ENCODE measurements at places on chromosomes 2 and 18.
A peak's percentile ranks its signal among the peaks of the same experiment; 100 is the strongest.

DNA sequence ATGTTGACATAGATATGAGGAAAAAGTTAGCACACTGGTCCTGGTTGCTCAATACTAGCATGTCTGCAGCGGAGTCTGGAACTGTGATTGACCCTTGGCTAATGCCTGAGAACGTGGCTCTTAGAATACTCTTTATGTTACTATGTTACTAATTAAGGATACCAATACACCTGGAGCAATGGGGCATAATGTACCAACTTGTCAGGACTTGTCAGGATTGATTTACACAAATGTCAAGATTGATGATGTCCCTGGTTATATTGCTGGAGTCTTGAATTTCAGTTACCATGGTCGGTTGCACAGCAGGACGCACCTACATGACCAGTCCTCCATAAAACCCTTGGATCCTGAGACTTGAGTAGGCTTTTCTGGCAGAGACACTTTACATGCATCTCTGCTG, 810.9 kb downstream of the CPS1 start:
- no peak for DNase-seq

DNA sequence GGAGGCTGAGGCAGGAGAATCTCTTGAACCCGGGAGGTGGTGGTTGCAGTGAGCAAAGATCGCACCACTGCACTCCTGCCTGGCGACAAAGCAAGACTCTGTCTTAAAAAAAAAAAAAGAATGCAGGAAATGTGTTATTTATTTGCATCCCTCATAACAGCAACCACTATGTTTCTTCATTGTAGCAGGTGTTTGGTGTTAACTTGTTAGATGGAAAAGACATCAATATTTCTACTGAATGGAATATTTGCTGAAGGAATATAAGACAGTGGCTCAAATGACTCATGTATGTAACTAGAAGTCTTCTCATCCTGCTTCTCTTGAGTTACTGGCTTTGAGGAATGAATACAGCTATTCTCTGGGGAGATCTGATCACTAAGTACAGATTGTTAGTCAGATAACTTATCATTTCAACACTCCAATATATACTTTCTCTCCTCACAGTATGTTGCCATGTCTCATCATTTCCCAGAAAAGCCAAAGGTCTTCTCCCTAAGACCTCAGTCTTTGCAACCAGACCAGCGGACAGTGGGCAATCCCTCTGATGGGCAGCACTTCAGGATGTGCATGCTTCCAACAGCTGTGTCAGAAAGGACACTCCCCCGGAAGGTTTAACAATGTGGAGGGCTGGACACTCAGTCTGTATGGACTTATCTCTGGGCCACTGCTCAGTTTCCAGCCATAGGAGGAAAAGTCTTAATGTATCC, 104.4 kb upstream of the STK17B start:
- peak; percentile 59 for DNase-seq

DNA sequence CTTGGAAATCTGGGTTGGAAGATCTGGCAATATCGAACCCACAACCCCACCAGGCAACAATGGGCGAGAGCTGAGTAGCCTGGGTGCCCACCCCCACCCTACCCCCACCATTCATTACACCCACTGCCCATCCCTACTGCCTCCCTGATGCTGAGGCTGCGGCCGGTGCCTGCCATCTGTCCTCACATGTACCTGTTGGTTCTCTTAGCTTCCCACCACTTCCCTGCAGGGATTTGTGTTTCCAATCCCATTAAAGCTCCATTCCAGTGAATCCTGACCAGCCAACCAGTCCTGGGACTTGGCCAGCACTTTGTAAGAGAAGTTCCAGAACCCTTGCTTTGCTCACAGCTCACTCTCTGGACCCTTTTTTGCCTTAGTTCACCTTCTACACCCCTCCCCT, 163.0 kb upstream of the SH3BP4 start:
- no peak for DNase-seq

DNA sequence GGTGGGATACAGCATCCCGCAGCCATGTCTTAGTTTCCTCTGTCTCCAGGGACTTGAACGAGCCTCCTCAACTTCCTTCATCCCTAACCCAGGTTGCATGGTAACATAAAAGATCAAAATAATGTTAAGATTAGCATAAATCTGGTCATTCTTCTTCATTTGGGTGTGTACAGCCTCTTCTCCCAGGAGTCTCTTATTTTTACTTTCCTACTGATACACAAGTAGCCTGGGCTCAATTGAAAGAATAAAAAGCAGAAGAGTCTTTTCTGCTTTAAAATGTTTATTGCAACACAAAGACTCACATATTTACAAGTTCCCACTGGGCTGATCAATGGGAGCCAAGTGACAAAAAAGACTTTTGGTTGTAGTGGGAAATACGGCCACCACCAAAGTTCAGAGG, 137.9 kb upstream of the PID1 start:
- DNase-seq = no peak

DNA sequence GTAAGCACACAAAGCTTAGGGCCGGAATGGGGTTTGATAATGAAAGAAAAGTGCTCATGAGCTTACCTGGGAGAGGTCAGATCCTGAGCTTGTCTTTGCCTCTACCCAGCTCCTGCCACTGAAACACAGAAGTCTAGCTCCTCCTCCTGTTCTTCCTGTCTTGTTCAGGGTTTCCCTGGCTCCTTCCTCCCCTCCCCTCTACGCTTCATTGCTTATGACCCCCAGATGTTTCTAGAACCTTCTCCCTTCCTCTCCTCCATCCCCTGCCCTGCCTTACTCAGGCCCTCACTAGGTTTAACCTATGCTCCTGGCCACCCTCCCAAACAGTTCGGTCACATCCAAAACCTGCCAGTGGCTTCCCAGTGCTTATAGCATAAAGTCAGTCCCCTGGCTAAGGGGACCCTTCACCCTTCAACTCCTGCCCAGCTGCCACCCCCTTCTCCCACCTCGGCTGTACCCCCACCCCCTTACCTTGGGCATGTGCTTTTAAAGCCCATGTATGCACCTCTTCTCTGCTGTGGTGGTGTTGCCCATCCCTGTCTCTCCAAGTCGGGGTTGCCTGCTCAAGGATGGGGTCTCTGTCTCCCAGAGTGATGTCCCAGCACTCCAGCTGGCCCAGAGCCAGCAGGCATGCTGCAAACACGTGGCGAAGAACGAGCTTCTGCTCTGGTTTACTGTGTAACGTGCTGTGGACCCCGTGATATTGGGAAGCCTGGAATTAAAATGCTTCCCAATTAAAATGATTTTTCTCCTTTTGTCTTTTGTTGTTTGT, 233.6 kb downstream of the TPGS2 start:
- DNase-seq = no peak

- peak; percentile 67 for DNase-seq
Measured at GRCh38 chr2:173961346-173961705, 3.8 kb downstream of the SP3 start.

GRCh38 chr2:218019411-218020060, 16.7 kb upstream of the TNS1 start:
- DNase-seq = no peak

- DNase-seq = no peak
Measured at GRCh38 chr2:118729760-118730159, 117.7 kb downstream of the EN1 start.

GRCh38 chr2:118880501-118880900, 33.1 kb upstream of the EN1 start:
- DNase-seq = no peak

- DNase-seq = peak; percentile 11
Measured at GRCh38 chr2:6773007-6773693, 92.6 kb downstream of the CMPK2 start.

DNA sequence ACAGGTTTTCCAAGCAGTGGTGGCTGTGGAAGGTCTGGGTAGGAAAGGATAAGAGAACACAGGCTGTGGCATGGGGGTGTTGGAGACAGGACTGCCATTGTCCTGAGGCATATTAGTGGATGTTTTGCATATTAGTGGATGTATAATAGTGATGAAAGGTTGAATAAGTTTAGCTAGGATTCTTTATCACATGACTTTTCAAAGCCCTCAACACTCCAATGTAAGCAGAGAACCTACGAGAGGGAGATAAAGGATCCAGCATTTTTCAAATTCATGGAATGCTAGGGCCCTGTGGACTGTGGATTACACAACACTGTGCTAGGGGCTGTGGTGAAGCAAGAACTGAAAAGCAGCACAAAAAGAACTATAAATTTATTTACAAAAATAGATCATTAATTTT, 63.2 kb downstream of the POLE4 start:
- peak; percentile 80 for DNase-seq

- DNase-seq = no peak
Measured at GRCh38 chr2:191280834-191281756, 35.9 kb downstream of the MYO1B start.
